ENCODE measurements at places on chromosomes 12 and 14. TPM values are rescaled to one million over a fixed set of nuclear protein-coding genes. Genes with fewer than 3 reads are reported as not detected.

DNA sequence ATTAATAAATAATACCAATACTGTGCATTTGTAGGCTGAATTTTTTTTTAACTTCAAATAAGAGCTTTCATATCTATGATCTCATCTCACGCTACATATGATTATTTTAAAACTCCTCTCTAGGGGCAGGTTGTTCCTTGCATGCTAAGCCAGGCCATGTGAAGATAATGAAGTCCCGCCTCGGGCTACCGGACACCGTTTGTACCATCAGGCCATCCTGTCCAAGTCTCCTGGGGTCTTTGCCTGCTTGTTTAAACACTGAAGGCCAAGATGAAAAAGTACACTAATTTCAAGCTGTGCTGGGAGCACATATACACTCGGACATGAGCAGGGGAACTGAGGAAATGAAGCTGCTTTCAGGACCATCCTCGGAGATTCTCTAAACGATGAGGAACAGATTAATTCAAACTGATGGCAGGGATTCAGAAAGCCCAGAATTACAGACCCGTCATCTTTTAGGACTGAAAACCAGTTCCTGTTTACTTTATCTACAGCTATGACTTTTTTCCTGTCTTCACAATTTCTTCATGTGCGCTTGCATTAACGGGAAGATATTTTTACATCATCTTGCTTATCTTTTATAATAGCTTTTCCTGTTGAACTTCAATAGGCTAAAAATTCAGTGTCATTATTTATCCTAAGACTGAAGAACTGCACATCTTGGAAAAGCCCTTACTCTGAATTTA lies 6.3 kb upstream of the ABHD12B start:
- no peak for DNase-seq

DNA sequence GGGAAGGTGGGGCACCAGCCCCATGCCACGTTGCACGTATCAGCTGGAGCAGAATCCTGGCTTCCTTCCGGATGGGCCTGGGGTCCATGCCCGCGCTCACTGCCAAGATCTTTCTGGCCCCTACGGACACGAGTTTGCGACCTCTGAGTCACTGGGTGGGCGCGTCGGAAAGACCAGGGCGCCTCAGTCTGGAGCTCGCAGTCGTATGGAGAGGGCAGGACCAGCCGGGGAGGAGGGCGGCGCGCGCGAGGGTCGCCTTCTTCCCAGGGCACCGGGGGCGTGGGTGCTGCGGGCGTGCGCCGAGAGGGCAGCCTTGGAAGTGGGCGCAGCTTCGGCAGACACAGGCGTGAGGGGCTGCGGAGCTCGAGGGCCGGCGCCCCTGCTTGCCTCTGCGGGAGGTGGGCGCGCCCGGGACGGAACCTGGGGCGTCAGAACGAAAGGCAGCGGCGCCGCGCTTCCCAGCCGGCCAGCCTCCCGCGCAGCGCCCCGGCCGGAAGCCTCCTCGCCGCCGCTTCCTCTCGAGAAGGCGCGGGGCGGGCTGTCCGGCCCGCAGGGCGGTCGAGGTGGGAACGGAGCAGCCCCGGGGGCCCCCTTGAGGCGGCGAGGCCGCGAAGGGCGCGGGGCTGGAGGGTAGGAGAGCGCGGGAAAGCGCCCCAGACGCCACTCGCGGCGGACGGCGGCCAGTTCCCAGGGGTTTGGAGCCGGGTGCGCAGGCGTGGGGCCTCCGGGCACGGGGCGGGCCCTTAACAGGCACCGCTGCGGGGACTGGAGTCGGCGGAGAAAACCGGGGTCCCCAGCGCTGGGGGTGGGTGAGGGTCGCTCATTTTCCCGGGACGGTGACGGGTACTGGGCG lies at the start of gene ARL6IP4:
Gene ARL6IP4, plus strand, starts transcription at position 499 of the 853 bp plus-strand sequence. CDS start 459 bp downstream, outside the sequence.
- DNase-seq, result peak; percentile 53

- no peak for DNase-seq
These were observed 13.9 kb upstream of the ATP2A2 start for GRCh38 chr12:110266980-110267620.

DNA sequence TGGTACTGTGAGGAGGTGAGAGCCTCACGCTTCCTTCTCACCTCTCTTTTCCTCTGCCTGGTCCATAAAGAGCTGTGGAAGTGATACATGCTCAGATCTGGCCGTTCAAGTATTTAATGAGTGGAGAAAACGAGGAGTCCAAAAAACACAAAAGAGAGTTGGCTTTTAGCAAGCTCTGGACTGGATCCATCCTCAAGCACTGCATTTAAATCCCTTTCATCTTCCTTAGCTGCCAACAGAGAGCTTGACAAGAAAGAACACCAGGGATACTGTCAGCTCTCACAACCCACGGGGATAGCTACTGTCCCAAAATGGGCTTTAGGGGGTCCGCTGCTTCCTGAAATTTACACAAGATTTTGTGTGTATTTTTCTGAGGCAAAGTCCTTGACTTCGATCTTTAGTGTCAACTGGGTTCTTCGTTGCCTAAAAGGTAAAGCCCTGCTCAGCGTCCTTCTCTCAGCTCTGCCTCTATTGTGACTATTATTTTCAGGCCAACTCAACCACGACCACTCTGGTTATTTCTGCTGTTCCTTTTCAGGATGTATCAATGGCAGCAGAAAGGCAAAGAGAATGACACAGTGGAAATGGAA lies 120.9 kb downstream of the TMTC1 start:
- no peak for DNase-seq

- DNase-seq, result no peak
These were observed 51.9 kb upstream of the REP15 start for GRCh38 chr12:27644158-27644845.

GRCh38 chr12:120209851-120210250 lies 8.9 kb upstream of the RPLP0 start:
- no peak for DNase-seq

DNA sequence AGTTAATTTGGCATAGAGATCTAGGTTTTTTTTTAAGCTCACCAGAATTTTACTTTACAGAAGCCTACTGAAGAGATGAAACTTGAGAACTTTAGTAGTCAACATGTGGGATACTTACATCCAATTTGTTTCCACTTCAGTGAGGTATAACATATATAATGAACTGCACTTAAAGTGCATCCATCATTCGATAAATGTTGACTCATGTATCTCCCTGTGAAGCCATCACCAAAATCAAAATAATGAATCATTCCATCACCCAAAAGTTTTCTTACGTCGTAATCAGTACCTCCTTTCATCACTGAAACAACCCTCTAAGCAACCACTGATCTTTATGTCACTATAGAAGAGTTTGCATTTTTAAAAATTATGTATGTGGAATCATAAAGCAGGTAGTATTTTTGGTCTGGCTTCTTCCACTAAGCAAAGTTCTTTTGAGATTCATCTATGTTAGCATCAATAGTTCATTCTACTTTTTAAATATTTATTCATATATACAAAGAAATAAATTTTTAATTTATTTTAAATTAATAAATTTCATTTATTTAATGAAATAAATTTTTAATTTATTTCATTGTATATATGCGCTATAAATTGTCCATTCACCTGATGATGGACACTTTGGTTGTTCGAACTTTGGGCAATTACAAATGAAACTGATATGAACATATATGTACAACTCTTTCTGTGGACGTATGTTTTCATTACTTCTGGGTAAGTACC lies 2.0 kb upstream of the CPNE8 start:
- no peak for DNase-seq

DNA sequence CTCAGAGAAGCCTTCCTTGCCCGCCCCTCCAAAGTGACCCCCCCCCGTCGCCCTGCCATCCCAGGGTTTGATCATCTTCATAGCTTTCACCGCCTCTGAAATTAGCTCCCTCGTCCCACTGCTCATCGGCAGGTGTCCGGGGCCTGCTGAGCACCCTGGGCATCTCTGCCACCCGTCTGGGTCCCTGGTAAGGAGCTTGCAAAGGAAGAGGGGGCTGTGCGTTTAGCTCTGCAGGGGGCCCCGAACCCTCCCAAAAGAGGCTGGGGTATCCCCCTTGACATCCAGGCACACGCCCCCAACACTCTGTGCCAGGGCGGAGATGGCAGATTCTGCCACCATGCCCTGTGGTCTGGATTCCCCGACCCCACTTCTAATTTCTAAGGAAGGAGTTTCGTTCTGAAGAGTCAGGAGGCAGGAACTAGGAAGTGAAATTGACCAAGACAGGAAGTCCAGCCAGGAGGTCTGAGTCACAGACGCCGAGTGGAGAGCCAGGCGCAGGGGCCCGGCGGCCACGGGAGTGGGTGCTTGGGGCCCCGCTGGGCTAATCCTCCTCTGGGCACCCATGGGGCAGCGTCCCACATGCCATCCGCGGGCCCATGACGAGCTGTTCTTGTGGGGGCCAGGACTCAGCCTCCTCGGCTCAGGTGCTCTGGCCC lies 95.7 kb downstream of the RFLNA start:
- DNase-seq, result no peak

- DNase-seq, result peak; percentile 83
These were observed 2.6 kb upstream of the TAMALIN start for GRCh38 chr12:52004042-52004648.

The PRPH gene
- not detected for total RNA-seq

The ASCL1 gene
- 0.29 TPM for total RNA-seq

The SERPINA10 gene
- total RNA-seq, result not detected

The TCTN2 gene
- total RNA-seq, result 9.8 TPM

The C12orf54 gene
- total RNA-seq, result not detected

The FGD6 gene
- 1.2 TPM for total RNA-seq
